Stimulated activated CD8-positive, alpha-beta memory T cell treated with anti-CD3 and anti-CD28 coated beads, Interleukin-2, amount 100 ng/mL, for 1 hour (primary cell): ENCODE measurements at places on chromosomes 5 and 9.

DNA sequence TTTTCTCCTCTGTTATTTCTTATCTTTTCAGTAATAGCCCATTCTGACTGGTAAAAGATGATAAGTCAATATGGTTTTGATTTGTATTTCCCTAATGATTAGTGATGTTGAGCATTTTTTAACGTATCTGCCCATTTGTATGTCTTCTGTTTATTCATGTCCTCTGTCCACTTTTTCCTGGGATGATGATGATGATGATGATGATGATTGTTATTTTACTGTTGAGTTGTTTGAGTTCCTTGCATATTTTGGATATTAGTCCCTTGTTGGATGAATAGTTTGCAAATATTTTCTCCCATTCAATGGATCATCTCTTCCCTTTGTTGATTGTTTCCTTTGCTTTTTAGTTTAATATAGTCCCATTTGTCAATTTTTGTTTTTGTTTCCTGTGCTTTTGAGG lies 27.0 kb downstream of the UTP15 start:
- no peak for DNase-seq

GRCh38 chr5:105803431-105803830 lies 1867.3 kb downstream of the EFNA5 start:
- DNase-seq: no peak

DNA sequence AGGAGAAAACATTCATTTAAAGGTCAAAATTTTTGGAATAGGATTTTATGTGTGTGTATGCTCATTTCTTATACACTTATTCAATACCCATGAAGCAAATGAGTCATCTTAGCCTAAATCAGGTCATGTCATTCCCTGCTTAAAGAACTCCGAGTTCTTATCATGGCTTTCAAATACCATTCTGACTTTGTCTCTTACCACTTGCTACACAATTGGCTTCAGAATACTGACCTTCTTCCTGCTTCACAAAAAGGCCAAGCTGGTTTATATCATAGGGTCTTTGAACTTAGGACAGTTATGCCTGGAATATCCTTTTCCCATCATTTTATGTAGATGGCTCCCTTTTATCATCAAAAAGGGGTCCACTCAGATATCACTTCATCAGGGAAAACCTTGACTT lies 652.2 kb upstream of the WWC1 start:
- no peak for DNase-seq

DNA sequence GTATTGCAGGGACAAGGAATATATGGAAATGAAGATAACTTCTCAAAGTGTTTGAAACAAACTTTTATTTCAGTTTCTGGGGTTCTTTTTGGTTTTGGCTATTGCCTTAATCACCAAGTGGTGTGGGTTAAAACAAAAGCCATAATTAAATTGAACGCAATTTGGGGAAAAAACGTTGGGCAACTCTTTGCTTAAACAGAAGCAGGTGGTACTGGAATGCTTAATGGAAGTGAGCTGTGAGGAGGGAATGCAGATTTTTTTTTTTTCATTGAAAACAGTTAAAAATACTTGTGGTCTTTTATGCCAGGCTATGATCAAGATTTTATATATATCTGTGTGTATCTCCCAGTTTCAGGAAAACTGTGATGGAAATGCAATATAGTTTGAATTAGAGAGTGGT lies 195.7 kb upstream of the TUT7 start:
- no peak for DNase-seq

DNA sequence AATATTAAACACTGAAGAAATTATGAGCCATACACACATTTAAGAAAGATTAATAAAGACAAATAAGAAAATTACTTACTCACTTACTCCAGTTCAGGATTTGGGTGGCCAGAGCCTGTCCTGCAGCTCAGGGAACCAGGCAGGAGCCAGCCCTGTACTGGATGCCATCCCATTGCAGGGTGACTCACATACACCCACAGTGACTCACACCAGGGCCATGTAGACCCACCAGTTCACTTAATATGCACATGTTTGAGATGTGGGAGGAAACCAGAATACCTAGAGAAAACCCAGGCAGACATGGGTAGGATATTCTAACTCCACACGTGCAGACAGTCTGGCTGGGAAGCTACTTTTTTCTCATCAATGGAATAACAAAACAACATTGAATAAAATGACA lies 49.6 kb upstream of the ADRB2 start:
- DNase-seq: no peak

- no peak for DNase-seq
Observed at GRCh38 chr5:125612776-125613175, 810.4 kb upstream of the GRAMD2B start.

DNA sequence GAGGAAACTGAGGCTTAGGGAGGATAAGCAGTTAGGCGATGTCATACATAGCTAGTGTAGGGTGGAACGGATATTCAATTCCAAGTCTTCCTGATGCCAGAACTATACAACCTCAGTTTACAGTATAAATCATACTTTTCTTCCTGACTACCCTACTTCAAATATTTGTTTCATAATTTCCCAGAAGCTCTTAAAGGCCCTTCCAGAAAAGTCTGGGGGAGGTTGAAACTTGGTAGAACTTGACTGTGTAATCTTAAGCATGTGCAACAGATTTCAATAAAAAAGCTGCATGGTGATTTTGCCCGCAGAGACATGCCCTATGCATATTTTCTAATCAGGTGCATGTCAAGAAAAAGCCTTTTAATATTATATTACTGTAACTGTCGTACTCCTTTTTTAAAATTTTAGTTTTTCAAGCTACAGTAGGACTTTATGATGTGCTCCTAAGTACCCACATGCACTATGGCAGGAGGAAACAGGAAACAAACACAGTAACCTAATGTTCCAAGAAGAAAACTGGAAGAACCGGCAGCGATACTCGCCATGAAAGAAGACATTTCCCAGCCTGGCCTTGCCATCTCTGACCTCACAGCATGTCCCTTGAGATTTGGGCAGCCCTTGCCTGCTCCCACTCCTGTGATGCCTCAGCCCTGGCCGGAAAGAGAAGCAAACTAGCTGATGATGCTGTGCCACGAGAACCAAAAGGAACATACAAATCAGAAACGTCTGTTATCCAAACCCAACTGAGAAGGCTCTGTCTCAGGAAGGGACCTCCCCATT lies 266.0 kb downstream of the EFNA5 start:
- no peak for DNase-seq

- DNase-seq: no peak
Observed at GRCh38 chr5:71013575-71013974, 11.6 kb downstream of the NAIP start.

DNA sequence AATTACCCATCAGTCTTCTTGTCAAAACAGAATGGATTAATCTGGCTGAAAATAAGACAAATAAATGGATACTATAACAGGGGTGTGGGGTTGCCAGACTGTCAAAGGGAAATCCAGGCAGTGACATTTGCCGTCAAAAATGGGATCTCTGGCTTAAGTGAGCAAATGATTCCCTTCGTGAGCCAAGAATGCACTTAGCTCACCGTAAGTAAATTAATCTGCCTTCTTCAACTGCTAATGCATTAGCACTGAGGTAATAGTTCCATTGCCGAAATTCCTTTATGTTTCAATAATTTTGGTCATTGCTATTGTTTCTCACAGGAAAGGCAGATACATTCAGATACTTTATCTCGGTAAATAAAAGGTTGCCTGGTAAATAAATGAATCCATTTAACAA lies 377.8 kb downstream of the KIAA0825 start:
- DNase-seq: no peak

DNA sequence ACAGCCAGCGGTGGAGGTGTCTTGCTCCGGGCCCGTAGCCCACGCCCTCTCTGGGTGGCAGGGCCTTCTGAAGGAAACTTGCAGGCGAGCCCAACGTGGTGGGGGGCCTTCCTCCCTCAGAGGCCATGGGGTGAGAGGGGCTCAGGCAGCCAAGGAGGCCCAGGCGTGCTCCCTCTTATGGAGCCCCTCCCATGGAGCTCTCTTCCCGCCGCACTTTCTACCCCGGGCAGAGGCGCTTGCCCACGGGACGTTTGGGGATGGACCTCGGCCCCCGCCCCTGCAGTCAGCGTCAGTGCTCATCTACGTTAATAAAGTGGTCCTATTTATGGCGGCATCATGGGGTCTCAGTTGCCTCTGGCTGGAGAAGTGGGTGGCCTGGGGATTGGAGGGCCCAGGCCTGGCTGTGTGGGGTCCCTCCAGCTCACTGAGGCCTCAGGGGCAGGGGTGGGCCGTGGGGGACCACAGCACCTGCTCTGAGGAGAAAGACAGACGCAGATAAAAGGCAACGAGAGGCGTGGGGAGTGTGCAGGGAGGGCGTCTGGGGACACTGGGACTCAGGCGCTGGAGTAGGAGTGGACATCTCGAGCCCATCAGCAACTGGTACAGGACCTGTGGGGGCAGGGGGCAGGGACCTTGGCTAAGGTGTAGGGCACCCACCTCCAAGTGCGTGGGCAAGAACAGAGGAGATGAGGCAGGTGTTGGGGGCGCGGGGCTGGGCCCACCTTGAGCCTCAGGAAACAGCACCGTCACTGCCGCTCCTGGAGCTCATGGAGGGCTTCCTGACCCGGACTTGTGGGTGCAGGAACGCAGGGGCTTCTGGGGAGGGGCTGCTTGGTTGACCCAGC lies 33.8 kb downstream of the FAM163B start:
- no peak for DNase-seq

GRCh38 chr5:65073250-65073661 lies 304.5 kb downstream of the CWC27 start:
- DNase-seq: no peak

- DNase-seq: no peak
Observed at GRCh38 chr9:126497660-126498275, 116.0 kb upstream of the LMX1B start.

DNA sequence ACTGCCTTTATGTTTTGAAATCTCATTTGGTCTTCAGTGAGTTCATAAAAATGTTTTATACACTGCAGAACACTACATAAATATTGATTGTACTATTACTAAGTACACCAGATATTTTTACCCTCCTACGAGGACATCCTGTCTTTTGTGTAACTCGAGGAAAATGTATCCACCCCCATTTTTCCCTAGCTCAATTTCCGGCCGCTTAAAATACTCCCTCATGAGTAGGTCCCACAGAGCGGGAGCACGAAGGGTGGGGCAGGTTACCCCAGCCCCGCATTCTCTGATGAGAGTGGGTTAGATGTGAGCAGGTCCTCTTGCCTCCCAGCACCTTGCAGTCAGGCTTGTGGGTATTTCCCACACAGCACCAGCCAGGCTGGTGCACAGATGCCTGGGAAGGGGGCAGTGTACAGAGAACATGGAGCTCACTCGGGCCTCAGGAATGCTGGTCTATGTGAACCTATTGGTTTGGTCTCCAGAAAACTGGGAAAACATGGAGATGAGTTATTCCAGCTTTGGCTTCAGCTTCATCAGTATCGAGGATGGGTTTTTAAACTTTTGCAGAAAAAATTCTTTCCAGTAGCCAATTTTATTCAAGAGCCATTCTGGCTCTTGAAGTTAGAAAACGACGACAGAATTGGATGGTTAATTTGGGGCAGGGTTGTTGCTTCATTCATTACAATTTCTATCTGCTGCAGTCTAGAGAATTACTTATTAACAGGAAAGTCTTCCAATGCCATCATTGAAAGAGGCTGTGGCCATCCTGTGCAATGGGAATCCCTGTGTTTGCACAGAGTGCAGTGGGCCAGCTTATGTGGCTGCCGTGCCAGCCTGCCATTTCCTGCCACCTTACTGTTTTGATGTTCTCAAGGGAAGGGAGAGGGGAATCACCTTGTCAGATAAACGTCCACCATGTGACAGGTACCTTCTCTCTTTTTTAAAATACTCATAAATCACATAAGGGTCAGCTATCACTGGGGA lies 73.2 kb downstream of the WDR41 start:
- no peak for DNase-seq

- DNase-seq: no peak
Observed at GRCh38 chr9:94868464-94868863, 142.0 kb downstream of the AOPEP start.

DNA sequence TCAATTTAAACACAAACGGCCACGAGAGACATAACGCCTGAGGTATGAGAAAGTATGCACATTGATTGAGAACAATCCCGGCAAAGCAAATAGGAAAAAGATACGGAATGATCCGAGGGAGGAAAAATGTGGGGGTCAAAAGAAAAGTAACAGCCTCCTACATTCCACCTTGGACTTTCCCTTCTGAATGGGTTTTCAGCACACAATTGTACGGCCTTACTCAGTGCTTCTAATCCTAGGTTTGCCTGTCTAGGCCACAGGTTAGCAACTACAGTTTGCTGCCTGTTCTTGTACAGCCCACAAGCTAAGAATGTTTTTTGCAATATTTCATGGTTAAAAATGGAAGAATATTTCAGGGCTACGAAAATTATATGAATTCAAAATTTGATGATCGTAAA lies 46.2 kb upstream of the RNF20 start:
- no peak for DNase-seq

DNA sequence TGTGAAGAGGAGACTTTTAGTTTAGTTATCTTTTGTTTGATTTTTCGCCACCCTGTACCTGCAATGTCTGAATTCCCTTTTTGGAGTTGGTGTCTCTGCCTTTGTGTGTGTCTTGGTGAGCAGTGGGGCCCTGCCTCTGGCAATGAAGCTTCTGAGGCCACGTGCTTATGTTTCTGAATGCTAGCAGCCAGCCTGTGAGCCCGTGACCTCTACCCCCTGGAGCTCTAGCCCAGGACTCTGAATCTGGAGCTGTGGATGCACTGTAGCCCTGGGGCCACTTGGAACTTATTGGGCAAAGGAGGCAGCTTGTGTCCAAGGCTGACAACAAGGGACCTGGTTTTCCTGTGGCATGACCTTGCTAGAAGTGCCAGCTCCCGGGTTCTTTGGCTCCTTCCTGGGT lies 19.4 kb downstream of the ENTREP1 start:
- DNase-seq: no peak

- DNase-seq: no peak
Observed at GRCh38 chr5:52870448-52870847, 82.7 kb downstream of the ITGA1 start.

DNA sequence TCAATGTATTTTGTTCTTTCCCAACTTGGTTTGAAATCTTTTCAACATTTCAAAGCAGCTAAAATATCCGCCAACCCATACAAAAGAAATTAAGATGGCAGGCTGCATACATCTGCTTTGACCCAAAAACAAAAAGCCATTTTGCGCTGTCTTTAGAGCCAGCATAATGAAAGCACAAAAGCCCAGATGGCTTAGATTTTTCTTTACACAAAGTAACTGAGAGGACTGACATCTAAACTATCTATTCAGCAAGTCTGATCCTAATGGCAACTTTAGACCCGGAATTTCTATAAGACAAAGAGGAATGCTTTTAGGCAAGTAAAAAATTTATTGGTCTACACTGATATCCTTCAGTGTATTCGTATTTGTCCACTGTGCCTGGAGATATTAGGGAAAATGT lies 86.3 kb downstream of the MYO10 start:
- no peak for DNase-seq

GRCh38 chr9:14027116-14027800 lies 286.7 kb downstream of the NFIB start:
- DNase-seq: no peak

DNA sequence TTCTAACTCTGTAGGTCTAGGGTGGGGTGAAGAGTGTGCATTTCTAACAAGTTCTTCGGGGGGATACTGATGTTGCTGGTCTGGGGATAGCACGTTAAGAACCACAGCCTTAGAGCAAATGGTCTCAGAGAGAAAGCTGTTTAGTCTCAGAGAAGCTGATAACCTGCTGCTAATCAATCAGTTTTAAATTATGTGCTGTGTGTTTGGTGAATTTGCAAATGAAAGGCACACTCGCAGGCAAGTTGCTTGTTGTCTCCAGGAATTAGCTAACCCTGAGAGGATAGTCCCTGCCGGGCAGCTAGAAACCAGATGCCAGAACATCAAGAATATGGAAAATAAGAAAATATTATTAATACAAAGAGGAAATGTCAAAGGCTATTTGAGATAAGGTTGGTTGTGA lies 79.2 kb downstream of the DMRT2 start:
- DNase-seq: no peak

- no peak for DNase-seq
Observed at GRCh38 chr5:150485693-150486401, 22.1 kb upstream of the NDST1 start.
